Spleen (tissue), 13 donors: ENCODE measurements at places on chromosomes 7 and 10. TPM values are rescaled to one million over a fixed set of nuclear protein-coding genes. Genes with fewer than 3 reads are reported as not detected.

GRCh38 chr10:71597821-71598498 is 121.6 kb downstream of the C10orf105 start:
- peak; percentile 80 for DNase-seq

- DNase-seq, result no peak
Observed at GRCh38 chr10:63718421-63718820, 197.2 kb downstream of the REEP3 start.

SLC16A9 gene
- total RNA-seq, result 32.3 TPM

CYP26C1 gene
- total RNA-seq, result 0.32 TPM

VENTX gene
- 2.9 TPM for total RNA-seq

- no peak for DNase-seq
Observed at GRCh38 chr10:101631821-101632475, 43.8 kb downstream of the DPCD start.

DNA sequence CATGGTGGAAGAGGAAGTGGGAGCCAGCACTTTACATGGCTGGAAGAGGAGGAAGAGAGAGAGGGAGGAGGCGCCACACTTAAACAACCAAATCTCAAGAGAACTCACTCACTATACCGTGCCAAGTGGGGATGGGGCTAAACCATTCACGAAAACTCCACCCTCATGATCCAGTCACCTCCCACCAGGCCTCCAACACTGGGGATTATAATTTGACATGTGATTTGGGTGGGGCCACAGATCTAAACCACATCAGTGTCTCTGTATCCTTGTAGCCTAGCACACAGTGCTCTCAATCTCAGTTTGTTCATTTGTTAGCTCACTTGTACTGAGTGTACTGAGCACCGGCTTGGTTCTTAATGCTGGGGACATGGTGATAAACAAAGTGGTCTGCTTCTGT is 228.3 kb downstream of the BUB3 start:
- DNase-seq, result no peak

DNA sequence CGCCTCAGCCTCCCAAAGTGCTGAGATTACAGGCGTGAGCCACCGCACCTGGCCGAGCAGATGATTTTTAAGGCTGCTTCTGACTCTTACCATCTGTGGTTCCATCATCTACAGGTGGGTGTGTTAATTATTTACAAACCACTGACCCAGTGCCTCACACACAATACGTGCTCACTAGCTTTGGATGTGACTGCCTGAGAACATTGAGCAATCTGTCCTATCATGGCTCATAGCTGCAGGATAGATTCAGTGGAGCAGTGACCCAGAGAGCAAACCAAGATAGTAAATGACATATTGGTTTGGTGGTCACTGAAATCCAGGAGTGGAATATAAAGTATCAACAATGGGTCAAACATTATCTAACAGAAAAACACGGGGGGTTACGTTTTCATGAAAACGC is 24.1 kb downstream of the GPAM start:
- DNase-seq, result no peak

DNA sequence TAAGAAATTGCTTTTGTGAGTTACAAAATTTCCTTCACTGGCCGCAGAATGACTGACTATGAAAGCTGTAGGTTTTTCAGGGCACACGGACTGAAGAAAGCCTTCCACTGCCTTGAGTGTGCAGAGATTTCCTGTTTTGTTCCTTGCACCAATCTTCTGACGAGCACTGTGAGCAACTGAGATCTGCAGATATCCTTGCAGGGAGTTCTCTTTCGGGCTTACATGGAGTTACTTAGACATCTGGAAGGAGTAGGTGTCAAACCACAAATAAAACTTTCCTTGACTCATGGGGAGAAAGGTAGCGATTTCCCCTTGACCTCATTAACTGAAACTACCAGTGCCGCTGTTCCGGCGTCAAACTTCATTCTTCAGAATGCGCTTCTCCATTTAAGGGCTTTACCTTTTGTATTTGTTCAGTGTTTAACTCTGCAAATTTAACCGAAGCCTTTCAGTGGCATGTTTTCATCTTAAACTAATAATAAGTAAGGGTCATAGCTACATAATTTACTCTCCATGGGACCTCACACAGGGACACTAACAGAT is 1175.3 kb downstream of the GATA3 start:
- no peak for DNase-seq

DNA sequence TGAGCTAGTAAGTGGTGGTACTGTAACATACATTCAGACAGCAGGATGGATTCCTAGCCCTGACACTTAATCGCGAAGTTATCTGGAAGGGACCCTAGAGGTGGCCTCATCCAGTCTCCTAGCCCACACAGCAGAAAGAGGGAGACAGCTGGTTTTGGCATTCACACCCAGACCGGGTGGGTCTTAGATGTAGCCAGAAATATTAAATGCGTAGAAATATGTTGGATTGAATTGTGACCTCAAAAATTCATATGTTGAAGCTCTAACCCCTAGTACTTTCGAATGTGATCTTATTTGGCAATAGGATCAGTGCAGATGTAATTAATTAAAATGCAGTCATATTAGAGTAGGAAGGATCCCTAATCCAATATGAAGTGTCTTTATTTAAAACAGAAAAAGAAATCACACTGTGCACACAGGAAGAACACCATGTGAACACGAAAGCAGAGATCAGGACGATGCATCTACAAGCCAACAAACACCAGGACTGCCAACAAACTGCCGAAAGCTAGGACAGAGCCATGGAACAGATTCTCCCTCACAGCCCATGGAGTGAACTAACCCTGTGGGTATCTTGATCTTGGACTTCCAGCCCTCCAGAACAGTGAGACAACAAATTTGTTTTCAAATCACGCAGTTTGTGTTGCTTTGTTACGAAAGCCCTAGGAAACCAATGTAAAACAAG is 2.9 kb upstream of the XPNPEP1 start:
- DNase-seq, result no peak

DNA sequence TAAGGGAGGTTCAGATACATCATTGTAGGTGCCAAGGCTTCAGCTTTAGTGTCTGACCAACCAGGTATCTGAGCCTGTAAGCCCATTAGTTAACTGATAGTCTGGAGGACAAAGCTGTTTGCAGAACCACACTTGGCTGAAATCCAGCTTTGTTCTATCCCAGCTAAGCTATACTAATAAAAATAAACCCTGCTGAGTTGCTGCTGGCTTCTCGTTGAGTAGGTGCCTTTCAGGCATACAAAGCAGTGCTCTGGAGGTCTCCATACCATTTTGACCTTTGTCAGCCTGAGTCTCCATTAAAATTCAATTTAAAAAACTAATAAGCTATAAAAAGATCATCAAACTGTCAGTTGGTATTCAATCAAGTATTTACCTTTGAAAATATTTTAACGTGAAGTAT is 22.0 kb downstream of the CDCA7L start:
- DNase-seq, result no peak
